Occipital lobe (tissue), 3 donors: ENCODE measurements at places on chromosomes 7 and 10. TPM values are rescaled to one million over a fixed set of nuclear protein-coding genes. Genes with fewer than 3 reads are reported as not detected.

Gene PANK1
- 43.5 TPM for total RNA-seq

Gene CAMK1D
- total RNA-seq: 18.9 TPM

Gene CALCR
- not detected for total RNA-seq

Gene GNAT3
- not detected for total RNA-seq

Gene DRGX
- total RNA-seq: not detected

Gene GLUD1
- 175 TPM for total RNA-seq

Gene GRM3
- 179 TPM for total RNA-seq

Gene SDK1
- 7.0 TPM for total RNA-seq

Gene POMZP3
- 3.3 TPM for total RNA-seq

Gene LAMB1
- 31.4 TPM for total RNA-seq

Gene DYDC2
- 1.4 TPM for total RNA-seq

Gene GCC1
- 12.6 TPM for total RNA-seq

Gene SLC18A2
- total RNA-seq: not detected

Gene GPC2
- 71.9 TPM for total RNA-seq

Gene CTAGE6
- not detected for total RNA-seq

Gene TET1
- 33.5 TPM for total RNA-seq

Gene SPRN
- total RNA-seq: 6.1 TPM

Gene ITGA8
- 2.8 TPM for total RNA-seq

Gene MPP7
- total RNA-seq: 1.4 TPM

Gene KCNIP2
- 6.9 TPM for total RNA-seq

Gene FFAR4
- not detected for total RNA-seq

Gene HMX2
- not detected for total RNA-seq

Gene DIP2C
- 42.0 TPM for total RNA-seq

Gene ADAM22
- total RNA-seq: 90.6 TPM

Gene USP6NL
- total RNA-seq: 40.2 TPM

Gene CYP2C9
- total RNA-seq: not detected

Gene LIPN
- not detected for total RNA-seq

Gene CNPY1
- total RNA-seq: 0.16 TPM

Gene ACTL6B
- 109 TPM for total RNA-seq

Gene PRPS1L1
- total RNA-seq: not detected

Gene C10orf120
- not detected for total RNA-seq

Gene DOCK1
- total RNA-seq: 18.6 TPM

Gene SFTPD
- 0.62 TPM for total RNA-seq

Gene CYP2W1
- not detected for total RNA-seq

Gene CELF2
- 193 TPM for total RNA-seq

Gene GRM8
- total RNA-seq: 3.7 TPM

Gene TMEM270
- not detected for total RNA-seq
